A549 treated with ZK216348 at 1 μM for 4 hours (cell line): ENCODE measurements at places on chromosomes 5 and 9. TPM values are rescaled to one million over a fixed set of nuclear protein-coding genes. Genes with fewer than 3 reads are reported as not detected.

The CCNI2 gene
- 0.06 to 0.09 TPM in 2 of 5 replicates, not detected in the others for total RNA-seq

The AQP3 gene
- total RNA-seq: 11.1 to 21.4 TPM (median 20.2 TPM) in 5 replicates

The DRD1 gene
- 0.09 to 0.59 TPM (median 0.24 TPM) in 5 replicates for total RNA-seq

The OR1J2 gene
- total RNA-seq: not detected in 5 replicates

The LTC4S gene
- total RNA-seq: 0.63 TPM in 1 of 5 replicates, not detected in the others

The MEGF10 gene
- not detected in 5 replicates for total RNA-seq

The CTNND2 gene
- 0.13 TPM in 1 of 5 replicates, not detected in the others for total RNA-seq

The TGFBR1 gene
- total RNA-seq: 32.4 to 91.4 TPM (median 76.9 TPM) in 5 replicates

The SVEP1 gene
- total RNA-seq: 1.3 to 2.1 TPM (median 1.7 TPM) in 5 replicates

The YIPF5 gene
- 68.0 to 82.0 TPM (median 71.1 TPM) in 5 replicates for total RNA-seq

The TSSK1B gene
- total RNA-seq: not detected in 5 replicates

The WDR38 gene
- 0.13 to 0.19 TPM (median 0.19 TPM) in 3 of 5 replicates, not detected in the others for total RNA-seq

The RICTOR gene
- total RNA-seq: 4.9 to 13.3 TPM (median 9.6 TPM) in 5 replicates

The FOXI1 gene
- total RNA-seq: not detected in 5 replicates

The FAM200C gene
- total RNA-seq: 1.8 to 2.3 TPM (median 2.1 TPM) in 5 replicates
